ENCODE measurements at places on chromosomes 16 and 17. TPM values are rescaled to one million over a fixed set of nuclear protein-coding genes. Genes with fewer than 3 reads are reported as not detected.

DNA sequence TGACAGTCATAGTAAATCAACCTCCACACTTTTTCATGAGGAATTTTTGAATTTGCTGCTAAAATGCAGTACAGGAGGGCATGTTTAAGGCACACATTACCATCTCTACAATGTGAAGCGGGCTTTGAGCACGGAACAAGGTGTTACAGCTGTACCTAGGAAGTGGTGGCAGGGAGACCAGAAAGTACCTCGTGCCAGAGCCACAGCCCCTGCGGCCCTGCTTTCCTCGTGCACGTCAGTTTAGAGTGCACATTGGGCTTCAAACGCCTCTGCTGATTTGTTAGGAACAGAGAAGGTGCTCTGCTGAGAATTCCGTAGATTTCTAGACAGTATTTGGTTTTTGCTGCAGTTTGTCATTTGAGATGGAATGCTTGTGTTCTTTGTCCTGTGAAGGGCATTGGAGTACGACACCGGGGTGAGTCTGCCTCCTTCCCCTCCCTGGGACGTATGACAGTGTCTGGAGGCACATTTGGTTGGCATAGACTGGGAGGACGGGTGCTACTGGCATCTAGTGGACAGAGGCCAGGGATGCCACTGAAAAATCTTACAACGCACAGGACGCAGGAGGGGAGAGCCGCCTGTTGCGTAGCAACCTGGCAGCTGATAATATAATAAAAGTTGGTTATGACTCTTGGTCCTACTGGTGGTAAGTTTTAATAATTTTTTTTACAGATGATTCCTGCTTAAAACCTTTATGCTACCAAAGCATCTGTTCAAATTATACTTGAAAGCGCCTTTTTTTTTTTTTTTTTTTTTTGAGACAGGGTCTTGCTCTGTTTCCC lies 9.1 kb downstream of the FOXK2 start:
- DNase-seq, result peak; percentile 37

The CSH1 gene
- 0.30 TPM for polyA plus RNA-seq

The TBC1D3B gene
- polyA plus RNA-seq, result 7.1 TPM

DNA sequence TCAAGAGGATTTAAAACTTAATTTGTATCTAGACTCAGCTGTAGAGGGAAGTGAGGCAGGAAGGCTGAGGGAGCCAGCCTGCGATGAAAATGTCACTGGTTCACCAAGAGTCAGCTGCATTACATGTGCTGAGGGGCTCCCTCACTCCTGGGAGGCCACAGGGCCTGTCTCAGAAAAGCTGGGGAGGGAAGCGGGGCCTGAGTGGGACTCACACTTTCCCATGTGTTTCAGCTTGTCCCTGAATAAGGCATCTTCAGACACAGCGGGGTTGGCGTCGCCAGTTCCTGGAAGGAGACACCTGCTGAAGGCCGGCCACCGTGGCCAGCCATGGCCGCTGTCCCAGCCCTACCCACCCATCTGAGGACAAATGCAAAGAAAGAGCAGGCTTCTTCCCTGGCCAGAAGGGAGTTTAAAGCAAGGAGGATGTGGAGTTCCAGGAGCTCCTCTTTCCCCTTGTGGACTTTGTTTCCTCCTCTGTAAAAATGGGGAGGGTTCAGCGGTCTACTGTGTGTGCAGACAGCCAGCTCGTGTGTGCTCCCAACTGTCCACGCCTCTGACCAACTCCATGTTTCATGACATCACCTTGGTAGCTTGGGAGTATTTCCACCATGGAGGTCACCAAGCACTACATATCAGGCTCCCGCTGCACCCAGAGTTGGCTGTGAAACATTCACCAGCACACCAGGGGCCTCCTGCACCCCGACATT lies 19.2 kb upstream of the MRPS23 start:
- DNase-seq, result peak; percentile 81

The RHBDF1 gene
- polyA plus RNA-seq, result 18.3 TPM
